ENCODE measurements at places on chromosomes 4 and X.

- DNase-seq: no peak
Measured at GRCh38 chrX:56744996-56745395, 16.0 kb downstream of the NBDY start.

GRCh38 chrX:20968996-20969395 is 405.2 kb upstream of the CNKSR2 start:
- no peak for DNase-seq

GRCh38 chrX:51917604-51918003 is 24.2 kb downstream of the MAGED1 start:
- DNase-seq: no peak

DNA sequence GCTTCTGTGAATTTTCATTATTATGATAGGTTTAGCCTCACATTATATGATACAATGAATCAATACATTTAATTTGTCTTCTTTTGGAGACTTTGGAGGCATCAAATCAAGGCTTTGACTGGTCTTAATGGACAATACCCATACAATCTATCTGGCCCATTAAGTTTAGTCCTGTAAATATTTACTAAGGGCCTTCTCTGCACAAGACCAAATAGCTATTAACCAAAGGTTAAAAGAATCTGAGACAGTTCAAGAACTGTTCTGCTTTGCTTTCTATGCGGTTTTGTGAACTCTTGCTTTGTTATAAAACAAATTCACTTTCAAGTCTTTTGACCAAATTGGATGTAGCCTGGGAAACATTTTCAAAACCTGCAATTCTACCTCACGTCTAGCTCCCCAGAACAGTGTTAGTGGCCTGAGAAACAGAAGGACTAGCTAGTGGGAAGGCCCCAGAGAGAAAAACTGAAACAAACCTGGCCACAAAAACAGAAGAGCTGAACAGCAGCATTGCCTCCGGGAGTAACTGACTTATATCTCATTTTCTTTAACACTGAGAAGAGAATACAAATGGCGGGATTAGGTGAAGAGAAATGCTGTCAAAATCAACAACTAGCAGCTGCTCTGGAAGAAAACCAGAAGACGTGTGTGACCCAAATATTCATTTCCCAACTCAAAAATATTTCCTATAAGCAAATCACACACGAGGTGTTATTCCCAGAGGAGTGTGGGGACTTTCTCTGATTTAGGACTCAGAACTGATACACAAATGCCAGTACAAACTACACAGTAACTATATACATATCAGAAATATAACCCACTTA is 548 bp downstream of the TLR1 start:
- DNase-seq: no peak

DNA sequence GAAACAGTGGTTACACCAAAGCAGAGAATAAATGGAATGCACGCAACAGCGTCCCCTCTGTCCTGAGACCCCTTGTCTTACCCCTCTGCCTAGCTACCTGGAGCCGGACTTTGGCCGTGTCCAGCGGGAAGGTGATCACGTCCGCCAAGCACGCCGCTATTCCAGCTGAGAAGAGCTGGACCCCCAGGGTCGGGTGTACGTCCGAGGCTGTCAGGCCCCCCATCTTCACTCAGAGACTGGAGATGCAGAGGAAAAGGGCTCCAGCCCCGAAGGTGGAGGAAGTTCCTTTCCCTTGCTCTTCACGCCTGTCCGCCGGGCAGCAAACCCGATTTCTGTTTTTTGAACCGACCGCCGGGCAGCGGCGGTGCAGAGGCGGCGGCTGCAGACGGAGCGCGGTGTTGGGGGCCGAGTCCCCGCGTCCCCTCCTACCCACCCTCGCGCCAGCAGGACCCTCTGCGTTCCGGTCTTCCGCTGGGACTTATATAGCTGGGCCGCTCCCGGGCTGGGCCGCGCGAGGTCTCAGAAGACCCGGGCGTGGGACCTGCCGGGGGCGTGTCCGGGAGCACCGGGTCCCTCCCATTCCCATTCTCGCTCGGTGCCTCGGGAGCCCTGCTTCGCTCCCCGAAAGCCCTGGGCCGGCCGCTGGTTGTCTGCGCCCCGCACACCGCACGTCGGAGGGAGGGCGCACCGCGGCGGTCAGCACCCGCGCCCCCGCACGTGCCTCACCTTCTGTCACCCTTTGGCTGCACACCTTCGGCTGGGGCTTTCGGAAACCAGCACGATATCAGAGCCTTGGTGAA is at the start of gene UCP1:
UCP1 (minus strand) TSS at position 455 of the 800 bp plus-strand sequence; CDS start at position 223, 232 bp downstream.
- DNase-seq: no peak

DNA sequence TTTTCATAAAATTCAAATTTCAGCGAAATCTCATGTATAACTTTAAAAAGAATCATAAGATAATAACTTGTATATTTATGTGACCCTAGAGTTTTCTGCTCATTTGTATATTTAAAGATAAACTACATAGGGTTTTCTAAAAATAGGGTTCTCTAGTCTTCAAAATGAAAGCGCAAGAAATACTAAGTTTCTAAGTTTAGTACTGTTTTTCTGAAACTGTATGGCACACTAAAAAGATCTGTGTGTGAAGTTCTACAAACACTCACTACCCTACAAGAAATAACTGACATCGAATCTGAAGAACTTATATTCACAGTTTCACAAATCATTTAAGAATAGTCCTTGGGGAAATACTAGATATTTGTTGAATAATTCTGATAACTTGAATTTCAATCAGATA is 38.7 kb upstream of the NDST4 start:
- no peak for DNase-seq

DNA sequence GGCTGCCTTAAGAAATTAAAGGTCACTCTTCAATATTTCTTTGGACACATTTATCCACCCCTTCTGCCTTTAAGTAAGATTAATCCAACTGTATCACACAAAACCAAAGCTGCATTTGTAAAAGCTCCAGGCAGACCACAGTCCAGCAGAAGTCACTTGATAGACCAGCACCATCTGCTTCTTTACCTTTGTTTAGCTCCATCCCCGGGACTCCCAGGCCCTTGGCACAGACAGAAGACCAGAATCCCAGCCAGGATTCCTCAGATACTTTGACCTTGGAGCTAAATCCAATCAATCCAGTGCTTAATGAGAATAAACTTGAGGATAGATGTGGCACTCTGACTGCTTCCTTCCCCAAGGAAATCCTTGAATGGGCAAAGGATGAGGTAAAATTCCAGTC is 333.1 kb upstream of the RASGEF1B start:
- DNase-seq: no peak

- peak; percentile 33 for DNase-seq
Measured at GRCh38 chr4:38013461-38014366, 53.5 kb downstream of the PTTG2 start.

GRCh38 chrX:39249999-39250398 is 448.7 kb downstream of the MID1IP1 start:
- DNase-seq: no peak

GRCh38 chr4:140906993-140907962 is 151.1 kb upstream of the TBC1D9 start:
- no peak for DNase-seq

DNA sequence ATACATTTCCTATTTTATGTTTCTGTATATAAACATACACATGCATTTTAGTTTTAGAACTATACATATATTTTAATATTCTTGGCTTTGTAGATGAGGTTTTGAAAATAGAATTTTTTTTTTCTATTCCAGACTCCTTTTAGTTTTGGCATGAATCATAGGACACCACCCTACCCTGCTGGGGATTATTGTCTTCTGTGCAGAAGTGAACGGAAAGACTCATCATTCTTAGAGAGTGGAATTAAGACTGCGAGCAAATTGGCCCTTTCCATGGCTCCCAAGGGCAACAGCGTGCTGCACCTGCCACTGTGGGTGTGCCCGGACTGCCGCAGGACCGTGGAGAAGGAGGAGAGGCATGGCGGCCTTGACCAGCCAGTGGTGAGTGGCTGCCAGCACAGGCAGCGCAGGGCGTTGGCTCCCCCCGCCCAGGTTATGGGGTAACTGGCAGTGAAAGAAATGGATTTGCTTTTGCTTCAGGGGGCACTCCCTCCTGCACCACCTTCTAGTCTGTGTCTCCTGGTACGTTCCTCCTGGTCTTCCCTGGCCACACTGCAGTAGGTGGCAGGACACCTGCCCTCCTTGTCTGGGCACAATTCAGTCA is 59.6 kb downstream of the FAM193A start:
- no peak for DNase-seq

DNA sequence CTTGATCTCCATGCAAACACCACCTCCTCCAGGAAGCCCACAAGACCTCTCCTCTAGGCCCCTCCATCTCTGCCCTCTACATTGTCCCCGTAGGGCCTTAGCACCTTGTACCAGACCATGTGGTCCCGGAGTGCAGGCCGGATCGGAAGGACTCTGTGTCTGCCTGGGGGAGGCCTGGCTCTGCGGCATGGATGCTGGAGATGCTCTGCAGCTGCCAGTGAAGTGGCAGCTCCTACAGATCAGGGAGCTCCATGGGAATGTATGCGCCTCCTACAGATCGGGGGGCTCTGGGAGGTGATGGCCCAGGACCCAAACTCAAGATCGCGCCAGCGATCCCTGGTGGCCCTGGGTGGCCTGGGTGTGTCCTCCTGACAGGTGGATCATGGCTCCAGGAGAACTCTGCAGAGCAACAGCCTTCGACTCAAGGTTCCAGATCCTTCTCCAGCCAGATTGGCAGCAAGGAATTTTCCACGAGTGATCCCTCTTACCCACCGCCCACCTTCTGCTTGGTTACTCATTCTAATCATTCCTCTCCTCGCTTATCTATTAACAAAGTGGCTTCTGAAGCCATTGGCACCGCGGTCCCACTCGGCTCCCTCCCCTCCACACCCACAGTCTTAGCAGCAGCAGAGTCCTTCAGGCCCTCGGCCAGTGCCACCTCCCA is 67.3 kb downstream of the ADRA2C start:
- DNase-seq: no peak

DNA sequence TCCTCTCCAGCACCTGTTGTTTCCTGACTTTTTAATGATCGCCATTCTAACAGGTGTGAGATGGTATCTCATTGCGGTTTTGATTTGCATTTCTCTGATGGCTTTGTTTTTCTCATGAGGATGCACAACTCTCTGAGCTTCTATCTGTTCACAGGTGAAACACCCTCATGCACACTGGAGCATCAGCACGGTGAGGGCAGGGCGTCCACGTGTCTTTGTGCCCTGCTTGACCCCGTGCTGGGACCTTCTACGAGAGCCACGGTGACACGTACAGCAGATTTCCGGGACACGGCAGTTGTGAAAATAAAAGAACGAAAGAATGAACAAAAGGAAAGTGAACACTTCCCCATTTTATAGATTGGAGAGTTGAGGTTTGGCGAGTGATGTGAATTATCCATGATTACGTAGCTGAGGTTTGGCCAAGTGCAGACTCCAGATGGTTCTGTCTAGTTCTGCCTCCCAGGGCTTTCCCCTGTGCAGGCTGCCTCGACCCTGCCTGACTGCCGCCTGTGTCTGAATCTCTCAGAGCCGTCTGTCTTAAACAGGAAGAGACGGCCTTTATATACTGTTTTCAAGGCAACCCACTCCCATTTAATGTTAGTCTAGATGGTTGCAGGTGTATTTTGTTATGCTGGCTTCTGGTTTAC is 67.8 kb upstream of the SORBS2 start:
- DNase-seq: no peak

DNA sequence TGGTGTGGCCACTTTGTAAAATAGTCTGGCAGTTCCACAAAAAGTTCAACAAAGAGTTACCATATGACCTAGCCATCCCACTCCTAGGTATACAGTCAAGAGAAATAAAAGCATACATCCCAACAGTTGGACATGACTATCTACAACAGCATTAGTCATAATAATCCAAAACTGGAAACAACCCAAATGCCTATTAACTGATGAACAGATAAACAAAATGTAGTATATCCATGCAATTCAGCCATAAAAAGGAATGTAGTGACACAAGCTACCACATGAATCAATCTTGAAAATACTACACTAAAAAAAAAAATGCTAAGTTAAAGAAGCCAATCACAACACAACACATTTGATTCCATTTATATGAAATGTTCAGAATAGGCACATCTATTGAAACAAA is 16.1 kb downstream of the MED14 start:
- DNase-seq: no peak

DNA sequence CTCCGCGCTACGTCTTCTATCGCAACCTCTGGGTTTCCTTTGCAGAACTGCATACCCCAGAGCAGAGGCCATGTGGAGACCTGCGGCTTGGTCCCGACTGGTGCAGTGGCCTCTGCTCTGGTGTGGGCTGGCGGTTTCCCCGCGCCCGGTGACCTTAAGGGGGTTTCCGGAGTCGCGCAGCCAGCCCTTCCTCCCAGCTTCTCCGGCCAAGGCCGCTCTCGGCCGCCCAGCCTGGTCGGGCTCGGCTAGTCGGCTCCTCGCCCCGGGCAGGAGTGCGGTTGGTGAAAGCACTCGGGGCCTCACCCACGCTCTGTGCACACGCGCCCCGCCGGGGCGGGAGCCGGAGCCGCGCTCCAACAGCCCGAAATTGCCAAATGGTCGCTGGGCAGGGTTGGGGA is 84.9 kb downstream of the BCOR start:
- peak; percentile 67 for DNase-seq

DNA sequence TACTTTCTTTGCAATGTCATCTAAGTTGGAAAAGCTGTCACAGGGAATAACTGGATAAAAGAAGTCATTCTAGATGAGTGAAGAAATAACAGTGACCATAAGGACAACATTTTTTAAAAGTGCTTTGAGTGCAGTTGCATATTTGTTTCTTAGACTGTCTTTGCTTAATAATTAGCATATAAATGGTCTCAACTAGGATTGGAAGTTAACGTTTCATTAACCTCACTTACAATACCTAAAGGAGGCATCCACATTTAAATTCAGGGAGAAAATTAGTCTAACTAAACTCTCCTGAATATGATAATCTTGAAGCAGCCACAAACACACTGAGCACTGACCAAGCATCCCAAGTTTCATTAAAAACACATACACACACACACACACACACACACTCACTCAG is 780.7 kb downstream of the PCDH18 start:
- DNase-seq: no peak

DNA sequence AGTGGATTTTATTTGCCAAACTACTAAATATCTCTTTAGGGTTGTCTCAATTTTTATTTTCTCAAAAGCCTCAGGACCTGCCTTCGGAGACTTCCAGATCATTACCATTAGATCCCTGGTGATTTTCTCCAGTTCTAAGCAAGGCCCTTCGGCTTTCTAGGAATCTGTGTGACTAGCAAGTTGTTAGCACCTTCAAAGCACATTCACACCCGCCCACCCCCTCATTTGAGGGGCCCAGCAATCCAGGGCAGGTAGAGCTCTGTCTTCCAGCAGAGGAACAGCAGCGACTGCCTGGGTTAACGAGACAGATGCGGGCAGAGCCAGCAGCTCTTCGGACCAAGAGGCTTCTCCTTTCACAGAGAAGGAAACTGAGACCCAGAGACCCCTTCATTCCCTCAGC is 2.0 kb downstream of the WDR1 start:
- DNase-seq: no peak

- peak; percentile 66 for DNase-seq
Measured at GRCh38 chrX:56564164-56564885, 898 bp downstream of the UBQLN2 start.

DNA sequence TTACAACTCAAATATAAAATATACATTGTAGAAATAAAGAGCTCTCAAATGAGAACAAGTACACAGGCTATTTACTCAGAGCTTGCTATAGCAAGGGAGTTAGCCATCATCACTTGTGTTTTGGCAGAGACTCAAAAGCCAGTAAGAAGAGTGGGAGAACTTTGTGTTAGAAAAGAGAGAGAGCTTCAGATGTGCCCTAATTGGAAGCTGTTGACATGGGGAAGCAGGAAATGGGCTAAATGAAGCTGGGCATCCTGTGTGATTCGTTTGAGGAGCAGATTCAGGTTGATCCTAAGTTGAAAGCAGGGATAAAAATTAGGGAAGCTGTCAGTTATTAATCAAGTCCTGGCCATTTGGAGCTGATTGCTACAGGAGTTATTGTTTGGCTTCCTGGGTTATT is 207.4 kb upstream of the MAOA start:
- peak; percentile 0 for DNase-seq
